ENCODE measurements at places on chromosomes 16 and 17.

- DNase-seq = no peak
Observed at GRCh38 chr17:56431736-56432135, 161.8 kb upstream of the NOG start.

- DNase-seq = no peak
Observed at GRCh38 chr17:77006971-77007649, 133.7 kb upstream of the SEC14L1 start.

DNA sequence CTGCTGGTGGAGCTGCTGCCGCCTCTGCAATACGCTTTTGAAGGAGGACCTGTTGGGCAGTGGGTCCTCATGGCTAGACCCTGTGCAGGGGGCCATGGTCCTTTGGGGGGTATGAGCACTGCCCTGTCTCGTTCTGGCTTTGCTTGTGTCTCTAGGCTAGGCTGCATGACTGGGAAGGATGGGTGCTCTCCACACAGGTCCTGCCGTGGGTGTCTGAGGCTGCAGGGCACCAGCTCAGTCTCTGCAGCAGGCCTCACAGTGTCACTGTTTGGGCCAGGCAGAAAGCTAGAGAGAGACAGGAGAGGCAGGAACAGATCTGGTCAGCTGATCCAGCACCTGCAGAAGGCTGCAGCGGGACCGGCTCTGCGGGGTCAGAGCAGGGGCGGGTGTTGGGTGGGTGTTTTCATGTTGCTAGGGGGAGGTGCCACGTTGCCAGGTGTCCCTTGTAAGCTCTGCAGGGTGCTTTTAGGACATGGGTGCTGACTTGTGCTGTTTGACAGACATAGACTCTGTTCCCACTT, 111.4 kb downstream of the SNX29 start:
- no peak for DNase-seq

DNA sequence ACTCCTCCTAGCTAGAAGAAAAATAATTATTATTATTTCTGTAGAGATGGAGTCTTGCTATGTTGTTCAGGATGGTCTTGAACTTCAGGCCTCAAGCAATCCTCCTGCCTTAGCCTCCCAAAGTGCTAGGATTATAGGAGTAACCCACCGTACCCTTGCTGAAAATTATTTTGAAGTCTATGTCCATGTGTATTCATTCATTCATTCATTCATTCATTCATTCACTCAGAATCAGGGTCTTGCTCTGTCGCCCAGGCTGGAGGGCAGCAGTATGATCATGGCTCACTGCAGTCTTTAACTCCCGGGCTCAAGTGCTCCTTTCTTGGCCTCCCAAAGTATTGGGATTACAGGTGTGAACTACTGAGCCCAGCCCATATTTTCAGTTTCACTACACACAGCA, 4.1 kb downstream of the SLC7A6OS start:
- no peak for DNase-seq

GRCh38 chr16:67489401-67490083, 6.2 kb upstream of the AGRP start:
- no peak for DNase-seq

- DNase-seq = no peak
Observed at GRCh38 chr16:85970738-85971137, 71.8 kb downstream of the IRF8 start.

GRCh38 chr17:65684631-65685030, 123.2 kb upstream of the AXIN2 start:
- no peak for DNase-seq

- no peak for DNase-seq
Observed at GRCh38 chr16:3952737-3953131, 72.2 kb upstream of the CREBBP start.

DNA sequence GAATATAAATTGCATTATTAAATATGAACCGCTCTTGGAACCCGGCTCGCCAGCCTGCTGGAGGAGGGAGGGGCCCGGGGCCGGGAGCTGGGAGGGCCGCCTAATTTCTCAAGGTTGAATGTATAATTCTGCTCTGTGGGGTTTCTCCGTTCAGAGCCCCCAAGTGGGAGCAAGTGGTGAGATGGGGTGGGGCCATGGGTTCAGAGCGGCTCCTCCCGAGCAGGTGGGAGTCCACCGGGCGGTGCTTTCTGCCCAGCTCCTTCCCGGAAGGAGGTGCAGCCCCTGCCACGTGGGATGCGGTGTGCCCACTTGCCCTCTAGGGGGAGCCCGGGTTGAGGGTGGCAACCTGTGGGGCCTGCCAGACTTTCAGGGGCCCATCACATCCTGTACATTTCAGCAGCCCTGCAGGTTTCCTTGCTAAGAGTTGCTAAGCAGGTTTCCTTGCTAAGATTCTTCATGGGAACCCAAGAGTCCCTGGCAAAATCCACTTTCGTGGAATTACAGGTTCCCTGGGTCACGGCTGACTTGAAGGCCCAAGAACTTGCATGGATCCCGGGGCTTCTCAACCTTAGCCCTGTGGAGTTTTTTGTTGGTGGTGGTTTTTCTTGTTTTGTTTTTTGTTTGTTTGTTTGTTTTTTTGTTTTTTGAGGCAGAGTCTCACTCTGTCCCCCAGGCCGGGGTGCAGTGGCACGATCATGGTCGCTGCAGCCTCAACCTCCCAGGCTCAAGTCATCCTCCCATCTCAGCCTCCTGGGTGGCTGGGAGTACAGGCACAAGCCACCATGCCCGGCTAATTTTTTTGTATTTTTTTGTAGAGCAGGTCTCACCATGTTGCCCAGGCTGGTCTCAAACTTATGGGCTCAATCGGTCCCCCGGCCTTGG, 196.7 kb upstream of the GSE1 start:
- DNase-seq = peak; percentile 5

- DNase-seq = no peak
Observed at GRCh38 chr17:47852113-47852949, 1.4 kb upstream of the SP6 start.

DNA sequence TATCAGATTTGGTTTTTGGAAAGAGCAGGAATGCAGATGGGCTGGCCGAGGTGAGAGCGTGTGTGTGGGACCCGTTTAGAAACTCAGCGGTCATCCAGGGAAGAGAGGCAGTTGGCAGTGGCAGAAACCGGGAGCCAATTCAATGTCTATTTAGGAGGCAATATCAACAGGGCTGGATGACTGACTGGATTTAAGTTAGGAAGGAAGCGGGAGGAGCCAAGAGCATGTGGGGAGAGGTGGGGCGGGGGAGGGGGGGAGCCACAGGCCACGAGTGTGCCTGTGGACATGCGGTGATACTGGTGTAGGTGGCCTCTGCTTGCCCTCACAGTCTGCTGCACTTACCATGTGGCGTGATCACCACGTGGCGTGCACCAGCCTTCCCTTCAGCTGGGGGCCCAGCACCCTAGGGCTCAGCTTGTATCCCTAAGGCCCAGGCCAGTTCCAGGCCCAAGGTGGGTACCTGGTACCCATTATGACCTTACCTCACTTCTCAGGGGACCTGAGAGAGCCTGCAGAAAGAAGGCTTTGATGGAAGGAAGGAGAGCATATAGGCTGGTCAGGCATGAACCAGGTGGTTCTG, 10.8 kb upstream of the TPPP3 start:
- DNase-seq = no peak

- no peak for DNase-seq
Observed at GRCh38 chr16:75351183-75351582, 82.1 kb downstream of the CFDP1 start.

DNA sequence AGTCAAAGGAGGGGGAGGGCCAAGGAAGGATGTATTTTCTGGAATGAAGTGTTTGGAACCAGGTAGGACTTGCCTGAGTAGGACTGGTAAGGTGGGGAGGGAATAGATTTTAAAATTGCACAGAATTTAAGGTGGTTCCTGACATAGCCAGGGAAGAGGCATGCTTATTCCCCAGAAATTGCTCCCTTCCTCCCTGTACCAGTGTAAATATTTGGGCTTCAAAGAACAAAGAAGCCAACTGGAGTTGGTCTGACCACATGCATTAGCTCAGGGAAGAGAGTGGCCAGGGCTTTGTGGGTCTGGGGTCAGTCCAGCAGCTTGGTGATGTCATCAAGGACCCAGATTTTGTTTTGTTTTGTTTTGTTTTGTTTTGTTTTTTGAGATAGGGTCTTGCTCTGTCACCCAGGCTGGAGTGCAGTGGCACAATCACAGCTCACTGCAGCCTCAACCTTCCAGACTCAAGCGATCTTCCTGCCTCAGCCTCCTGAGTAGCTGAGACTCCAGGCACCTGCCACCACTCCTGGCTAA, 9.3 kb upstream of the MRTFB start:
- no peak for DNase-seq

GRCh38 chr16:48409839-48410632, 24.8 kb upstream of the SIAH1 start:
- DNase-seq = no peak
